ENCODE measurements at places on chromosomes 6 and 20.

DNA sequence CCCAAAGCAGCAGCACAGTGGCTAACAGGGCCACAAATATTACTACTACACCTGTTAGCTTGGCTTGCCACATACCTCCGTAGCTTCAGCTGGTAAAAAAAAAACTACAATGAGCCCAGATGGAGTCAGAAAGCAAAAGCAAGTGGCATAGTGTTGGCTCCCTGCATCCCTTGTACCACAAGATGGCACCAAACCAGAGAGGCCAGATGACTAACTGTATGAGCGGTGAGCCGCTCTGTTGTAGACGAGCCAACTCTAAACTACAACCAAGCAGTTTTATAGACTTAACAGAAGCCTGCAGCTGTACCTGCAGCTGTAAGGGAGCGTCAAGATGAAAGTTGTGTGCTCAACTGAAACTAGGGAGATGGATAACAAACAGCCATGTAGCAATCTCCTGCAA is 84.5 kb upstream of the MCHR2 start:
- no peak for DNase-seq

DNA sequence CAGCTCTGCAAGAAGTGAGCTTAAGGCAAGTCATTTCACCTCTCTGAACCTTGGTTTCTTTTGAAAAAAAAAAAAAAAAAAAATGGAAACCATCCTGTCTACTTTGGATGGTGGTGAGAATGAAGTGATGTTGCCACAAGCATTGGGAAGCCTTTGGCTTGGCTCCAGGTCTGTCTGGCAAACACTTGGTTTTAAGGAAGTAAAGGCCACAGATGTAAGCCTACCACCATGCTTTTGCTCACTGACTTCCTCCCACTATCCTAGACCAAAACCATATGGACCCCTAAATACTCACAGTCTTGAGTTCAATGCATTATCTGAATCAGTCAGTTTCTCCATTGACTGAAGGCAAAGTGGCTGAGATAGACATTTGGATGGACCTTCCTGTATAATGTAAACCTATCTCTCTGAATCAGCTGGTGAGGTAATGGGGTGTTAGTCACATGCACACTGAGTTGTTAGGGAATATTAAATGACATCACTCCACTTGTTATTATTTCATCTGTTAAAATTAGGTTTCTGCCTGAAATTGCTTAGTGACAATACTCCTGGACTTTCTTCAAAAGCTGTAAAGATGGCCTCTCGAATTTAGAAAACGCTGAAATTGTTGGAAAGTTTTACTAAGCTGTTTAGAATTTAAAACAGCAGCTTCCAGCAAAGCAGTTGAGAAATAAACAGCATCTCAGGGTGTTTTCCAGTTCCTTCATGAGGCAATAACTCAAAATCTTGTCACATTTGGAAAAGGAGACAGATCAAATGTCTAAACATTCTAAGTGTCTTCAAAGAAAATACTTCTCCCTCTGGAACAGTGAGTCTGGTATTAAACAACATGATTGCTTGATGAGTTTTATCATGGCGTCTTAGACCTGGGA is 833.5 kb downstream of the DHX35 start:
- DNase-seq: no peak

DNA sequence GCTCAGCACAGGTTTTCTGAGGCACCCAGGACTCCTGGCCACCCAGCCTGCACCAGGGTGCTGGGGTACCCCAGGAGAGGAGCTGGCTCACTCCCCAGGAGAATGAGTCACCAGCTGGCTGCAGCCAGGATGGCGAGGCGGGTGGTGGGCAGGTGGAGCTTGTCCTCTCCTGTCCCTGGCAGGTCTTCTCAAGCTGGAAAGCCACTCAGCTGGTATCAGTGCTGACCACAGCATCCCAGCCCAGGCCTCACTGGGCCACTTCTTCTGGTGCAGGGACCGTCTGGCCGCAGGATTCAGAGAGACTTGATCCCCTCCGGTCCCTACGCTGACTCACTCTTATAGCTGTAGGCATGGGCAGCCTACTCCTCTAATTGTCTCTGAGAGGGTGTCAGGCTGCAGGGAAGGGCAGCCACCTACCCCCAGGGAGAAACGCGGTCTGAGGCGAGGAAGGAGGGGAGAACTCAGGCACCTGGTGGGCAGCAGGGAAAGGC is 22.2 kb downstream of the TFEB start:
- no peak for DNase-seq

DNA sequence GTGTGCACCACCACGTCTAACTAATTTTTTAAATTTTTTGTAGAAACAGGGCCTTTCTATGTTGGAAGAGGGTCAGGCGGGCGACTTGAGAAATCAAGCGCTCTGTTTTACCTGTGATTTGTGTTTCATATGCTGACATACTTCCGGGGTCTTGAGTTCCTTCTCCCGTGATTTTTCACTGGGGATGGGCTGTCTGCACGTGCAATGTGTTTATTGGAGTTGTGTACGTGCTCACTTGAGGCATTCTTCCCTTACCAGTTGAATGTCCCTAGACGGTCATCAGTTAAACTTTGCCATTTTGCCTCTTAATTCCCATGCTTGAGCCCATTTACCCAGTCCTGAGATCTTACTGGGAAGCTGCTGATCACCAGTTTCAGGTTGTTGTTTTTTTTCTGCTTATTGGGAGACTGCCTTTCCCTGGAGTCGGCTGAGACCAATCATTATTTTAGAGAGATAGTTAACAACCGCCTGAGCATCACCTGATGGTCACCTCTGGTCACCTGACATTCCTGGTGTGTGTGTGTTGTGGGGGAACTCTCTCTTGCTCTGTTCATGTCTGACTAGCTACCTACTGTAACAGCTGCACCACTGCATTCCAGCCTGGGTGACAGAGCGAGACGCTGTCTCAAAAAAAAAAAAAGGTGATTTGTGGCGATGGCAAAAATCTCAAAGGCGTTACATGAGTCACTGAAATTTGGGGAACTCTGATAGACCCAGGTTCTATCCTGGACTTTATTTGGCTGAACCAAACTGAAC is 34.8 kb upstream of the NCOA3 start:
- DNase-seq: no peak

- no peak for DNase-seq
Measured at GRCh38 chr20:9038791-9039535, 29.9 kb upstream of the PLCB4 start.

GRCh38 chr6:112879920-112880413 is 532.8 kb downstream of the RFPL4B start:
- DNase-seq: peak; percentile 6

DNA sequence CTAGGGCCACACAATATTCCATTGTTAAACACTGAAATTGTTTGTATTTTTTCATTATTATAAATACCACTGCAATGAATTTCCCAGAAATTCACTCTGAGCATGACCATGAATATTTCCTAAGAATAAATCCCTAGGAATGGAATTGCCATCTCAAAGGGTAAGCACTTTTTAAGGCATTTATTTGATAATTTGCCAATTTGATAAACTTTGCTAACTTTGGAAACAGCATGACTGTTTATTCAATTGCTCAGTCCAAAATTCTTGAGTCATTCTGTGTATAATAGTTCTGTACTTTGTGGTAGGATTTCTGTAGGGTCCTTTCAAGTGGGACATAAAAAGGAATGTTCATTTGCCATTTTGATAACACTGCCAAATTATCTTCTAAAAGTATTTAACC is 44.2 kb upstream of the TOX2 start:
- DNase-seq: no peak

GRCh38 chr6:170048615-170049256 is 242.1 kb downstream of the DLL1 start:
- no peak for DNase-seq

DNA sequence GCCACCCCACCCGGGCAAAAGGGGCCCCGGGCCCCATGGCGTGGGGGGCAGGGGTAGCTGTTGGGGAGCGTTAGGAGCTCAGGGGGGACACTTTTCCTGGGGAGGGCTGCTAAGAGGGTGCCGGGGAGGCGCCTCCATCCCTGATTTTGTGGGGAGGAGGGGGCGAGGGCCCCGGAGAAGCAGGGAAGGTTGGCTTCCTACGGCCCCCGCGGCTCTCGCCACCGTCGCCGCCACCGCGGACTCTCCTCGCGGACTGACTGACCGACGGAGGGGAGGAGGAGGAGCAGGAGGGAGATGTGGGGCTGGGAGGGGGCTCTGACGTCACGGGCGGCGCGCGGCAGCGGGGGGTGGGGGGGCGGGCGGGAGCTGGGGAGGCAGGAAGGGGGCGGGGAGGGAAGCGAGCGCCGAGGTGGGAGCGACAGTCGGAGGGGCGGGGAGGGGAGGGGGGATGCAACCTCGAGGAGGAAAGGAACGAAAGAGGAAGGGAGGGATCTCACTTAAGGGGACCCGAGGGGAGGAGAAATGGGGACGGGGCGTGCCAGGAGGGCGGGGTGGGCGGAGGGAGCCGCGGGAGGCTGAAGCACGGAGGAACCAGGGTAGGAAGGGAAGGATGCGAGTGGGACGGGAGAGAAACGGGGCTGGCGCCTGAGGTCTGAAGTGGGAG is 5.1 kb downstream of the GABBR1 start:
- DNase-seq: peak; percentile 54

DNA sequence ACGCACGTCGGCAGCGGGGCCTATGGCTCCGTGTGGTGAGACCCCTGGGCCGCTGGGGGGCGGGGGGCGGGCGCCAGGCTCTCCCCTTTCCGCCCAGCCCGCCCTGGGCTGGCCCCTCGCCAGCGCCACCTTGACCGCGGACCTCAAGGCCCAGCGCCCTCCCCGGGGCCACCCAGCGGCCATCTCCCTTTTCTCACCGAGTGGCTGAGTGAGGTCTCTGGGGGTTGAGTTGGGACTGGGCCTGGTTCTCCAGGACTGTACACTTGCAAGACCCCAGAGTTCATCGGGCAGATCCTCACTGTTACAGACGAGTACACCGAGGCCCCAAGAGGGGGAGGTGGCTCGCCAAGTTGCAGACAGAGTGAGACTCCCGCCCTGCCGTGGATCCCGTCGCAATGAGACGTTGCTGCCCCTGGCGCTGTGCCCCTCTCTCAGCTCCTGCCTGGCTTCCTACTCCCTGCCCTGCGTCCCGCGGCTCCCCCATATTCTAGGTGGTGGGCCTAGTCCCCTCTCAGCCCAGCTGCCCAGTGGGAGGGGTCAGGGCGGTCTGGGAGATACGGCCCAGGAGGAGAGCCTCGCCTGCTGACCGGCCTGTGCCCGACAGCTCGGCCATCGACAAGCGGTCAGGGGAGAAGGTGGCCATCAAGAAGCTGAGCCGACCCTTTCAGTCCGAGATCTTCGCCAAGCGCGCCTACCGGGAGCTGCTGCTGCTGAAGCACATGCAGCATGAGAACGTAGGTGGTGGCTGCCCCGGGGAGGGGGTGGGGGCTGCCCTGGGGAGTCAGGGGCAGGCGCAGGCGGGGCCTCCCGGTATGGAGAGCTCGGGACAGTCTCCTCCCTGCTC is 576 bp downstream of the MAPK13 start:
- peak; percentile 21 for DNase-seq

DNA sequence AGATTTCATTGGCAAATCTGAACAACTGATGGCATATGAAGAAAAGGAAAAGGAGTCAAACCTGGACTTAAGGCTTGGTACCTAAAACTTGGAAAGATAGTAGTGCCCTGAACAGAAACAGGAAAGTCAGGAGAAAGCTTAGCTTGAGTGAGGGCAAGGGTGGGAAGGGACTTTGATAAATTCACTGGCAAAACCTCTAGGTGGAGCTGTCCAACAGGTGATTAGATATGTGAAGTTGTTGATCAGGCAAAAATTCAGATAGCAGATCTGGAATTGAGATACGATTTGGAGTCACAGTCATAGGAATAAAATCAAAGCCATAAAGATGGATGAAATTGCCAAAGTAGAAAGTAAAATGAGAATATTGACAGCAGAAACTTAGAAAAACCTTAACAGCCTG is 16.1 kb upstream of the ZNF292 start:
- peak; percentile 26 for DNase-seq

DNA sequence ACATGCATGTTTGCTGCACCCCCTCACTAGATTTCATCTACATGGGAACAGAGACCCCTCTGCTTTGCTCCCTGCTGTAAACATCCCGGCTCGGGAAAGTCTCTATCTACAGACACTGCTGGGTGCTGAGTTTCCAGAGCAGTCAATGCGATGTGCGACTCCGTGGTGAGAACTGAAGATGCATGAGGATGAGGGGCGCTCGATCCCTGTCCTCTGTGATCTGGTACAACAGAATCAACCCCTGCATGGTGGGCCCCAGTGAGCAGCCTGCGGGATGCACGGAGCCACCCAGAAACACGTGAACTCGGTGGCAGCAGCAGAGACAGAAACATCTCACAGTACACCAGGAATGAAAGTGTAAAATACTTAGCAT is 83.1 kb downstream of the THBS2 start:
- DNase-seq: no peak

DNA sequence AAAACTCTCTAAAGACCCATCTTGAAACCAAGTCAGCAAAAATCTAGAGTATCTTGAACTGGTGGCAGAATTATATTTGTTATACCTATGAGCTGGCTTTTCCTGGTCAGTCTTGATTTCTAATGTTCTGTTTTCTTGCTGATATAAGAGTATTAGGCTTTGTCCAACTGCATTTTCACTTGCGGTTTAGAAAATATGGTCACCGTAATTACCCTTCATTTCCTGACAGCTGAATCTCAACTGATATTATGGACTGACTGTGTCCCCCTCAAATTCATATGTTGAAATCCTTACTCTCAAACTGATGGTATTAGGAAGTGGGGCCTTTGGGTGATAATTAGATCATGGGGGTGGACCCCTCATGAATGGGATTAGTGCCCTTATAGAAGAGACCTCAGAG is 72.1 kb downstream of the TXLNB start:
- DNase-seq: no peak

DNA sequence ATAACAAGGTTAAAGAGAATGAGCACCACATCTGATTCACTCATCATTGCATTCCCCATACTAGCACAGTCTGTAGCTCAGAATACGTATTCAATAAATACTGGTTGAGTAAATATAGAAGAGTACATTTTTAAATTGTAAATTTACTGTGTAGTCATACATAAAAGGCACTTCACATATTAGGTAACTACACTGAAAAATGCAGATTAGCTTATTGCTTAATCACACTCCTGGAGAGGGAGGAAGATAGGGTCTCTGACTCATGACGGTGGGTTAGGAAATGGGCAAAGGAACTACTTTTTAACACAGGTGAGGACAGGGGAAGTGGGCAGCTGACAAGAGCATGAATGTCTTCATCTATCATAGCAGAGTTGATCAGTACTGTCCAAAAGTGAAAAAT is 133.2 kb downstream of the TBC1D32 start:
- no peak for DNase-seq

- DNase-seq: no peak
Measured at GRCh38 chr6:1228754-1229191, 83.1 kb upstream of the FOXQ1 start.

- DNase-seq: no peak
Measured at GRCh38 chr6:150667977-150668716, 68.5 kb downstream of the PLEKHG1 start.

GRCh38 chr6:39558079-39558478 is 167.1 kb downstream of the KIF6 start:
- no peak for DNase-seq

GRCh38 chr6:144263786-144264185 is 21.3 kb upstream of the UTRN start:
- DNase-seq: no peak

Measured in T follicular helper cell (primary cell).